ENCODE measurements at places on chromosomes 3 and 15.

GRCh38 chr15:47517737-47518136 is 199.6 kb upstream of the SEMA6D start:
- DNase-seq: no peak

- no peak for DNase-seq
Observed at GRCh38 chr15:100653608-100654007, 51.2 kb downstream of the ASB7 start.

- no peak for DNase-seq
Observed at GRCh38 chr3:127985216-127985615, 67.0 kb upstream of the SEC61A1 start.

GRCh38 chr3:111252779-111253178 is 181.2 kb downstream of the NECTIN3 start:
- DNase-seq: no peak

- DNase-seq: no peak
Observed at GRCh38 chr15:83585601-83586335, 68.2 kb upstream of the ADAMTSL3 start.

GRCh38 chr3:122665881-122666280 is 14.8 kb upstream of the PARP14 start:
- DNase-seq: no peak

GRCh38 chr3:64019271-64019670 is 4.0 kb downstream of the PSMD6 start:
- DNase-seq: no peak

DNA sequence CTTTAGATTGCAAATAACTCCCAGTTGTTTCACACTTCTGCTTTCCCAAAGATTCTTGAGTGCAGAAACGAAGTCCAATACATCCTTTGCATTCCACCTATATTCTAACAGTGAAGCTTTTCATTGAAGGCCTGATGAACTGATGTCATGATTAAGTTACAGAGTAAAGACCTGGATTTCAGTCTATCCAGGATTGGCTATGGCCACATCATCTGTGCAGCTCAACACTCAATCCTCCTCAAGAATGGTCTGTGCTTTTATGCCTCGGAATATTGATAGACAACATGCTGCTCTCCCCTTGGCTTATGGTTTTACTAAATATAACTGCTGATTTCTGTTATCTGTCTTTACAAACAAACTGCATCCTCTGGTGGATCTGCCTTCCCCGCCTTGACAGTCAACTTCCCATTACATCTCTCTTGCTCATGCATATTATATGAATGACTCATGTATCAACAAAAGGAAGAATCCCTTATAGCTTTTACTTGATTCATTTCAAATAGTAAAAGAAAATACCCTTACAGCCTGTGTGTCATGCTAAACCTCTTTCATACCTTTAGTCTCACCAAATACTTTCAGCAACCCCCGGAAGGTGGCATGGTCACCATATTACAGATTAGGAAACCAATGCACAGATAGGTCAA is 59.5 kb downstream of the SCN11A start:
- no peak for DNase-seq

GRCh38 chr3:153165261-153165681 is 3.2 kb downstream of the RAP2B start:
- DNase-seq: no peak

- DNase-seq: no peak
Observed at GRCh38 chr3:65118912-65119499, 431.2 kb upstream of the ADAMTS9 start.

- DNase-seq: no peak
Observed at GRCh38 chr15:65085990-65086679, 9.6 kb downstream of the KBTBD13 start.

- DNase-seq: no peak
Observed at GRCh38 chr15:42226648-42227047, 18.5 kb upstream of the VPS39 start.

DNA sequence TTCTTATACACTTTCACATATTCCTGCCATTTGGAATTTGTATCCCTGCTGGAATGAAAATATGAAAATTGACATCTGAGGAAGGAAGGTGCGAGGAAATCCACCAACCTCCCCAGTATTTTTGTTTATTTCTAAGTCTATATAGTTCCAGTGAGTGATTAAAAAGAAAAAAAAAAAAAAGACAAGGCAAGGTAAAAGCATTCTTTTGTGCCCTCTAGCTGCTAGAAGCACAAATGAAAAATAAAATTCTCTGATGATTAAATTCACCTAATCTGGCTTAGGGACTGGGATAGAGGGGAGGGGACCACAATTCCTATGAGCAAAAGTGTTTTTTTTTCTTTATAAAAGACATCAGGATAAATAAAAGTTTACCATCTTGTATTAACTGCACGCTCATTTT is 370.9 kb downstream of the NR2F2 start:
- no peak for DNase-seq

- DNase-seq: no peak
Observed at GRCh38 chr3:64619216-64619615, 68.6 kb downstream of the ADAMTS9 start.

GRCh38 chr15:91942720-91943394 is 89.3 kb downstream of the SLCO3A1 start:
- DNase-seq: peak; percentile 17

DNA sequence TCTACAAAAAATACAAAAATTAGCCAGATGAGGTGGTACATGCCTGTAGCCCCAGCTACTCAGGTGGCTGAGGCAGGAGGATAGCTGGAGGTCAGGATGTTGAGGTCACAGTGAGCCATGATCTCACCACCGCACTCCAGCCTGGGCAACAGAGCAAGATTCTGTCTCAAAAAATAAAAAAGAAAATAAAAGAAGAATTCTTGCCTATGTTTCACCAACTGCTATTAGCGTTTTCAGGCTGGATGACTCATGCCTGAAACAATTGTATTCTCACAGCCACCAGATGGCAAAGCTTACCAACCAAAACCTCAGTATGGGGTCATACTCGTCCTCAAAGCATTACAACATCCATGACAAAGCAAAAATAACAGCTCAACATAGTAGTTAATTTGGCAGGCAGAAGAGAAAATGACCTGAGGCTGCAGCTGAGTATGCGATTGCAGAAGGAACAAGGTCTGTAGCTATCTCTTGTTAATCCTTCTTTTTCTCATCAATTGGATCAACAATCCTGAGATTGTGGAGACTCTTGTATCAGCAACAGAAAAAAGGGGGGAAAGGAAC is 52.2 kb downstream of the TP53BP1 start:
- peak; percentile 75 for DNase-seq

GRCh38 chr3:161072211-161072621 is 32.9 kb downstream of the B3GALNT1 start:
- no peak for DNase-seq

GRCh38 chr15:50344006-50344464 is 11.0 kb downstream of the GABPB1 start:
- DNase-seq: no peak

DNA sequence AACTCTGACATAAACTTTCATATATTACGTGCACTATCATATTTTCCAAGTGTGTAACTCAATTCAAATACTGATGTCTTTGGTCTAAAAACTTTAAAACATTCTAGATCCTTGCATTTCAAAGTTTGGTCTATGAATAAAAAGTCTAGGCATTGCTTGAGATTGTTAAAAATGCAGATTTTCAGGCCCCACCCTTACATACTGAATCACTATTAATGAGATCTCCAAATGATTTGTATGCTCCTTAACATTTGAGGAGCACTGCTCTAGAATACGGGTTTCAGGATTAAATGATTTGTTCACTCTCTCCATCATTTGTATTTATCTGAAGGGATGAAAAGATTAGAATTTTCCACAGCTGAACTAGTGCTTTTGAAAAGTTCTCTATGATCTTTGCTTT is 202.9 kb downstream of the KBTBD8 start:
- no peak for DNase-seq

DNA sequence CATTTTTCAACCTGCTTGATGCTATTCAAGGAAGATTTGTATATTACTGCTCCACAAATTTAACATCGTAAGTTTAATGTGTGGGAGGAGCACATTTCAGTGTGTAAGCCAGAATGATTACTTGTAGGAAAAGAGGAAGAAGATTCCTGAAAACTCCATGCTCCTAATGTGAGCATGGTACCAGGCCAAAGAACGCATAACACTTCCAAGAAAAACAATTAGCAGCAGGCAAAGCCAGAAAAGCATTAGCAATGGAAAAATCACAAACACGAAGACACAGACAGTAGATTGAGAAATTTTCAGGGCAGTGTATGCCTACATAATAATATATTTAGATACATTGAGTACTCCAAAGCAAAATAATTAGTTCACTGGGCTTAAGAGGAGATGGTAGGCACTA is 96.6 kb upstream of the CBLB start:
- no peak for DNase-seq

DNA sequence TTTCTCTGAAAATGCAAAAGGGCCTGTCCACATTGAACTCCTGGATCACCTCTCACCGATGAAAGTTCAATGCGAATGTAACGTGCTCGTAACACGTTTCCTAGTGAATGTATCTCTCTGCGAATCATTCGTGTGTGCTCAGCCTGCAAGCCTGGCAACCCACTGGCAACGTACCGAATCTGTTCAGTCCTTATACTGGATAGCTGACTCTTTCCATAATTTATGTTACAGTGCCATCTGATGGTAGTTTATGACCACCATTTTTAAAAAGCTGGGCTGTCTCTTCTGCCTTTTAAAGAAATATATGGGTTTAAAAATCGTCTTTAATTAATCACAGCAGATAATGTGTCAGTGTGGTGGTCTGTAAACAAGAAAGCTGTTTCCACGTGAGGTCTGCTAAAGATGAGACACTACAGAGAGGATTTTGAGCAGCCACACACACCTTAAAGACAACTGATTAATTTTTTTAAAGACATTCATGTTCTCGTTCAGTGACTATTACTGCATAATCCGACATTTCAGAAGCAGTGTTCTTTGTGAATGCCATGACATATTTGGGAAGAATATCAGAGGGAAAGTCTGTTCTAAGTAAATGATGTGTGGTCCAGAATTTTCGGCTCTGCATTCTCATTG is 69.4 kb upstream of the FOXP1 start:
- DNase-seq: peak; percentile 64

- no peak for DNase-seq
Observed at GRCh38 chr15:46525984-46526725, 891.3 kb downstream of the SQOR start.

- DNase-seq: no peak
Observed at GRCh38 chr15:27111323-27111722, 140.3 kb downstream of the GABRG3 start.

- DNase-seq: no peak
Observed at GRCh38 chr3:194540274-194540905, 53.6 kb upstream of the ATP13A3 start.

- no peak for DNase-seq
Observed at GRCh38 chr3:123141276-123141675, 60.5 kb upstream of the SEC22A start.

- DNase-seq: no peak
Observed at GRCh38 chr3:38586546-38587520, 62.7 kb downstream of the SCN5A start.

GRCh38 chr3:40737343-40737742 is 212.6 kb downstream of the ZNF621 start:
- DNase-seq: no peak

- no peak for DNase-seq
Observed at GRCh38 chr3:54045061-54045815, 77.1 kb upstream of the CACNA2D3 start.

GRCh38 chr3:78129707-78130106 is 1089.8 kb downstream of the ROBO2 start:
- no peak for DNase-seq

- no peak for DNase-seq
Observed at GRCh38 chr3:64084640-64085039, 61.3 kb upstream of the PSMD6 start.

GRCh38 chr3:5423523-5423922 is 236.0 kb downstream of the EDEM1 start:
- no peak for DNase-seq

- peak; percentile 9 for DNase-seq
Observed at GRCh38 chr3:156812521-156813335, 13.4 kb upstream of the LEKR1 start.

DNA sequence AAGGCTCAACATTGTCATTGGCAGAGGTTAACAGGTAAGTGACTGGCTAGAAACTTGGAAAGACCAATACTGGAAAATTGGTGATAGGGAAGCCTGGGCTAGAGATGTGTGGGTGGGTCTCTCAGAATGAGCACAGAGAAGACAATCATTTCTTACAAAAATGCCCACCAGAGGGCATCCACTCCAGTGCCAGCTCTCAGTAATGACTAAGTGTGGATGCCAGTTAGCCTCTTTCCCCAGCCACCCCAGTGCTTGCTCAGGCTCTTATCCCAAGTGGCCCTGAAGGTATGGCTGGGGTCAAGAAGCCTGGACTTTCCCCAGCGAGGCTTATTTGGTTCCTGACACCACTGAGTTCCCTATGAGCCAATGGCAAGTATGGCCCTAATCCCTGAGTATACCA is 115.9 kb upstream of the ST8SIA2 start:
- peak; percentile 22 for DNase-seq

DNA sequence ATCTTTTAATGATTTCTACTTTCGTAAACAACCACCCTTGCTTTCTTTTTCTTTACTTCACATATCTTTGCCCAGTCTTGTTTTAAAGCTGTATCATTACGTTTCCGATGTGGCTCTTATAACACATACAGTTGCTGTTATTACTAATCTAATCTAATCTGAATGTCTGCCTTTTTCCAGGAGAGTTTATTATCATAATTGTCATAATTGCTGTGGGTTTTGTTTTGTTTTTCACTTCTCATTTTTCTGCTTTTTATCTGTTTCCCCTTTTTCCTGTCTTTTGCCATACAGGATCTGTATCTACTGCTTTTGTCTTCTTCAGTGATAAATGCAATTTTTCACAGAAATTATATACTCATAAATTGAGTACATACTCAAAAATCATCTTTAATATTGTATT is 24.9 kb downstream of the HACL1 start:
- no peak for DNase-seq

DNA sequence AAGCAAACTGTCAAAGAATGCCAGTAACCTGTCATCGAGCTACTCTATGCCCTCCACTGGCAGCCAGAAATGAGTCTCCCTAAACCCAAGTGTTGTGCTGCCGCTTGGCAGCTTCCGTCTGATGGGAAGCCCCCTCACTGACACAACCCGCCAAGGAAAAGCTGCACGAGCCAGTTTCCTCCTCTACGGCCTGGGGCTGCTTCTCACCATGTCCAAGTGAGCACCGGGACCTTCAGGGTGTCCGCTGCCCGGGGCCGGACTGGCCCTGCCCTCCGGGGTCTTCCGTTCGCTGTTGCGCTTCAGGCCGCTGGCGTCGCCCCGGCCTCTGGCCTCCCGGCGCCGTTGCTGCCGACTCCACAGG is 490 bp downstream of the TOMM70 start:
- no peak for DNase-seq

GRCh38 chr3:102682741-102683140 is 247.9 kb downstream of the ZPLD1 start:
- DNase-seq: no peak

- DNase-seq: no peak
Observed at GRCh38 chr3:37307321-37307720, 132.9 kb upstream of the LRRFIP2 start.

GRCh38 chr15:31328969-31329639 is 2.5 kb downstream of the KLF13 start:
- no peak for DNase-seq

GRCh38 chr15:51299187-51300015 is 39.0 kb downstream of the CYP19A1 start:
- peak; percentile 52 for DNase-seq

All from NCI-H2081 (cell line).